ENCODE measurements at places on chromosomes 11 and 22. TPM values are rescaled to one million over a fixed set of nuclear protein-coding genes. Genes with fewer than 3 reads are reported as not detected.

DNA sequence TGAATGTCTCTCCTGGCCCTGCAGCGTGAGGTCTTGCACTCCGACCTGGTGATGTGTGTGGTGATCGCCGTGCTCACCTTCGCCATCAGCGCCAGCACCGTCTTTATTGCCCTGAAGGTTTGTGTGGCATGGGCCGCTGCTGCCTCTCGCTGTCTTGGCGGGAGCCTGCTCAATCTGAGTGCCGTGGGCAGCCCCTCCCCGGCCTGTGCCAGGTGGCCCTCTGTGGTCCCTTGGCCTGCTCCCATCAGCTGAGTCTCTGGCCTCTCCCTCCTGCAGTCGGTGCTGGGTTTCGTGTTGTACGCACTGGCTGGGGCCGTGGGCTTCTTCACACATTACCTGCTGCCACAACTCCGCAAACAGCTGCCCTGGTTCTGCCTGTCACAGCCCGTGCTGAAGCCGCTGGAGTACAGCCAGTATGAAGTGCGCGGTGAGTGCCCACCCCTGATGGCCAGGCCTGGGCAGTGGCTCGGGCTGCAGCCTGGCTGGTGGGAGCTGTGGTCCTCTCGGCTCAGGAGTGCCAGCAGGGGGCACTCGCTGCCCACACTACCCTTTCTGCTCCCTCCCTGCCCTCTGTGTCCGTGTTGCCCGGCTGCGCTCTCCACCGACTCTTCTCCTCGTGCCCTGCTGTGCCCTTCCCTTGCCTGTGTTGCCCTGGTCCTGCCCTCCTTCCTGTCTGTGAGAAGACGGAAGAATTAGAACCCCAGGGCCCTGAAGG, 10.2 kb downstream of the PCNX3 start:
- peak; percentile 45 for DNase-seq

- peak; percentile 79 for DNase-seq
These were observed 145.0 kb upstream of the THY1 start for GRCh38 chr11:119567688-119568582.

- DNase-seq, result no peak
These were observed 39.5 kb upstream of the CD44 start for GRCh38 chr11:35099278-35100012.

- no peak for DNase-seq
These were observed at the start of gene RFPL2 for GRCh38 chr22:32204856-32205722. TSS of gene RFPL2 (minus strand) at chr22:32205073. CDS start at chr22:32202451, 2,622 bp downstream.

TTC12 gene
- 17.8 TPM for total RNA-seq

Data from tongue (tissue), 3 donors.